ENCODE measurements at places on chromosomes 3 and 15. TPM values are rescaled to one million over a fixed set of nuclear protein-coding genes. Genes with fewer than 3 reads are reported as not detected.

DNA sequence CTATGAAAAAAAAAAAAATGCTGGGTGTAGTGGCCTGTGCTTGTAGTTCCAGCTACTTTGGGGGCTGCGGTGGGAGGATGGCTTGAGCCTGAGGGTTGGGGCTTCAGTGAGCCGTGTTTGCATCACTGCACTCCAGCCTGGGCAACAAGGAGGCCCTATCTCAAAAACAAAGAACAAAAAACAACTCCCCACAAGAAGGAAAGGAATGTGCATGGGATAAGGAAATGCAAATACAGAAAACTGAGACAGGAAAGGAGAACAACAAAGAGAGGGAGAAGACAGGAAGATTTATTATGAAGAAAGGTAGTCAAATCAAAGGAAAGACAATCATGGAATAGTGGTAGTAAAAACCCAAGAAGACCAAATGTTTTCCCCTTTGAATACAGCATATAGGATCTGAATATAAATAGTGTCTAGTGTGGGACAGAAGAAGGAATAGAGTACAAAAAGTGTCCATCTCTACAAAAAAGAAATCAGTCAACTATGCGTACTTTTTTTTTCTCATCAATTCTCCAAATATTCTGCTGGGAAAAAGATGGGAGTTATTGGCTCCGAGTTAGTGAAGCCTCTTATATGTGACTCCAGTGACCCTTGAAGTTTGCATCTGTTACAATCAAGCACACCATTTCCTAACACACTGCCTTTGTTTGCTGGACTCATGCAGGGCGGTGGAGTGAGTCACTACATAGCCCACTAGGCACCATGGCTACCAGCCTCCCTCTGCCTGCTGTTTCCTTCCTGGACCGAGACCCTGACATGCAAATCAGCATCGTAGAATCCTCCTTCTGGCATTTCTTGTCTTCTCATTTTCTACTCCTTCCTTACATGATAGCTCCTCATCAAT lies 101.2 kb upstream of the PTX3 start:
- no peak for DNase-seq

- DNase-seq = no peak
These were observed 10.2 kb upstream of the PLXND1 start for GRCh38 chr3:129616713-129617112.

- DNase-seq = no peak
These were observed 1.8 kb upstream of the SRGAP3 start for GRCh38 chr3:9251055-9251786.

DNA sequence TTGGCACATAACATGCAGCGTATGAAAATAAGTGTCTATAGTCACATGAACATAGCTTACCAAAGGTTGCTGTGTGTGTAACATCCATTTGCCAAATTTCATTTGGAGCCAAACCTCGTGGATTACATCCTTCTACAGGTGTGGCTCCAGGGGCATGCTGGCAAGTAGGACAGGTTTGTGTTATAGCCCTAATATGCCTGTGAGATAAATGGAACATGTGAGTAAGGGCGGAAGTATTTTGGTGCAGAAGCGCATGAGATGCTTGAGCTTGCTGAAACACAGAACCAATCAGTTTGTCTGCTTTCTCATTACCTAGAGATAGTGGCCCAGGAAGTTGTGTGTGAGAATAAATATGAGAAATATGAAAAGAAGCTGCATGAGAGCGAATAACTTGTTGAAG lies 21.8 kb upstream of the XCR1 start:
- DNase-seq = no peak

- no peak for DNase-seq
These were observed 100.3 kb upstream of the CADPS start for GRCh38 chr3:62975566-62975965.

DNA sequence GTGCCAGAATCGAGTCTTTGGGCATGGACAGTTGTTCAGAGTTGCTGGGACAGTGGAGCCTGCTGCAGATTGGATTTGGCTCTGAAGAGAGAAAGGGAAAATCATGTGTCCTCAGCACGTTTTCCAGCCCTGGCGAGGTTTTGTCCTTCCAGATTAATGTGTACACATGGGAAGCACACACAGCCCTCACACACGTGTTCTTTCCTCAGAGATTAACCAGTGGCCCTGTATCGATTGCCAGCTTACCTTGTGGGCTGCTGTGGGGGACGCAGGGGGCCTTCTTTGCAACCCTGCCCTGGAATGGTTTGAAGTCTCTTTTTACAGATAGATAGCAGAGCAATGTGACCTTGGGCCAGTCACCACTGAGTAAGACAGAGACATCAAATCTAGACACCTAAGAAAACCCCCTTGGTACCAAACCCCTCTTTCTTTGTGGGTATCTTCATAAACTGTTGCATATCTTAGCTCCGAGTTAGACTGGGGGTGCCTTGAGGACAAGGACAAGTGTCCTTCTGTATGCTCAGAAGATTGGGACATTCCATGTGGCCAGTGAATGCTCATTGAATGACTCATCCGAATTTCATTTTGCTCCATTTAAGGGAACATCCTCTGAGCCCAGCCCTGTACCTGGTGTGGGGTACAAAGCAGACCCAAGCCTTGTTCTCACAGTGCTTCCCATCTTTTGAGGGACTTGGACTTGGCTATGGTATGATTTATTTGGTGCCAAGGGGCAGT lies 48.0 kb downstream of the SMAD6 start:
- no peak for DNase-seq

DNA sequence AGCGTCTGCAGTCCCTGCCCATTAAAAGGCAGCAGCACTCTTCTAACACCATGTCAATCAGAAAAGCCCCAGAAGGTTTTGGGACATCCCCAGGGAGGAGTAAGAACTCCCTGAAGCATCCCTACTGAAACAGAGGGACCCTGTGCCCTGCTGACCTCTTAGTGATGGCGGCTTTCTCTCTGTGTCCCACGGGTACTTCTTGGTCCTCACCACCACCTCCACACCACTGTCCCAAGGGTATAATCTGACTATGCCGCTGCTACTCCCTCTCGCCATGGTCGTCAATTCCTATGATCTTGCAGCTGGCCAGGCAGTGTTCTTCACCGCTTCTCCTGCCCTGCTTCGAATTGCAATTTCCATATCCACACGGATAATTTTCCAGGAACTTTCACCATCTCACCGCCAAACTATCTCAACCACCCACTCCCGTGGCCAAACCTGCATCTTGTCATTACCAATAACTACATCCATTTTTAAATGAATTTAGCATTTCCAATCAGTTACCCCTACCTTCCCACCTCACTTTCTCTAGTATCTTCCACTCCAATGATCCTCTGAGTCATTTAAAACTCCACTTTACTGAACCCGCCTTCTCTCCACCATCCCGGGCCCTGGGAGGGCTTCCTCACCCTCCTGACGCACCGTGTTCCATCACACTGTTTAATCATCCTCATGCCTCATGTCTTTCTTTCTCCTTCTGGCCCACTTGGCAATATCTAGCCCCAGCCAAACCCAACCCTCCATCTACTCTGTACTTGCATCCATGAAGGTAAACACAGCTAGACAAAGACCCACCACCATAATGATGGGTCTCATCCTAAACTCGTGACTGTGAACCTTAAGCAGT lies 23.7 kb downstream of the PRR23E start:
- DNase-seq = no peak

DNA sequence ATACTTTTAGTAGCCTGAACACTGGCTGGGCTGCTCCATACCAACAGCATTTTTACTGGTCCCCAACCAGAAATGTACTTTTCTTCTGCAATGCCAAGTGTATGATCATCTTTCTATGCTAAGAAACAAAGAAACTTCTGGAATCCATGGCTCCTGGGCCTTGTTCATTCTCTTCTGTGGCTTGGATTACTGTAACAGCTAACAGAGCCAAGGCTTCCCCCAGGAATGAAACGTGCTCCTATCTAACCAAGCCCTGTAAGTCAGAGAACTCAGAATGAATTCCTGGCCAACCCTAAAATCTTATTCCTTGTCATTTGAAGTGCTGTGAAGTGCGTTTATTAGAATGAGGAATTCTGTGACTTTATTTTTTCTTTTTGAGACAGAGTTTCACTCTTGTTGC lies 102.9 kb upstream of the RAD18 start:
- DNase-seq = no peak

GRCh38 chr3:168248383-168249204 lies 152.9 kb upstream of the GOLIM4 start:
- DNase-seq = no peak

DNA sequence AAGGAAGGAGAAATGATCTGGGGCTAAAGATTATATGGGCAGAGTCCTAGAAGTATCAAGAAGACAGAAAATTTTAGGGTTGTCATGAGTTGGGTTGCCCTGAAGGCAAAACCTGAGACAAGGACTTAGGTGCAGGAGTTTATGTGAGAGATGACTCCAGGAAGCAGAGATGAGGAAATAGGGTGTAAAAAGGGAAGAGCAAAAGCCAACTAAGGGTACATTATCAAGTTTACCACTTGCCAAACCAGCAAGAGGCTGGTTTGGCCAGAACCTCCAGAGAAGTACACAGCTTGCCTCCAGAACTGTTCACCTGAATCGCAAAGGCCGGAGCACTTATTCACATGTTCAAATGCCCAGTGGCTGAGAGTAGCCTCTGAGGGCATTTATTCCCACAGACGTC lies 116.7 kb downstream of the FHIT start:
- no peak for DNase-seq

GRCh38 chr3:114213627-114214541 lies 23.5 kb downstream of the ZNF80 start:
- DNase-seq = peak; percentile 55

GRCh38 chr15:41464889-41465580 lies 28.6 kb upstream of the ITPKA start:
- DNase-seq = no peak

DNA sequence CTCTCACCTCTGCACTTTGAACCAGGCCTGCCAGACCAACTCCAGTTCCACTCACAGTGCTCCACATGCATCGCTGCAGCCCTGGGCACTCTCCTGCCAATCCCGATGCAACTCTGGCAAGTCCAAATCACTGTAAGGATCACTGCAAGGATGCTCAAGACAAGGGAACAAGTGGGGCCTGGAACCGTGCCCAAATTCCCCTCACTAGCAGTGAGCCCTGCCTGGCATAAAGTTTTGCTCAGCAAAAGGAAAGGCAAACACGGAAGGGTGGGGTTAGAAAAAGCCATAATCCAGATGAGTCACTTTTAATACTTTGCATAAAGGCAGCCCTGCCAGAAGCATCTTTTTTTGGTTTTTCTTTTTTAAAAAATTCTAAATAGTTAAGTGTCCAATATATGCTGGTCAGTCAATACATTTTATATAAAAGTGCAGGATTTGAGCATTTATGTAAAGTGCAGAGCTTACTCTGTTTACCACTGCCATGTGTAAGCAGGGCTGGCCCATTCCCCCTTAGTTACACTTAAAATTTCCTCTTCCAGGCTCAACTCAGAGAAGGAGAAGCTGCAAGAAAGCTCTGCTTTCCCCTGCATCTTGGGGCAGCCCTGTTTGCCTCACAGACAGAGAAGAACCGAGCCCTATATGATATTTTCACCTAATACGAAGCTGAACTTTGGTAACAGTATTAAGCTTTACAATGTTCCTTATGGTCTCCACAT lies 102.2 kb downstream of the CD47 start:
- no peak for DNase-seq

- DNase-seq = no peak
These were observed 160.2 kb downstream of the SPATA16 start for GRCh38 chr3:172980849-172981248.

DNA sequence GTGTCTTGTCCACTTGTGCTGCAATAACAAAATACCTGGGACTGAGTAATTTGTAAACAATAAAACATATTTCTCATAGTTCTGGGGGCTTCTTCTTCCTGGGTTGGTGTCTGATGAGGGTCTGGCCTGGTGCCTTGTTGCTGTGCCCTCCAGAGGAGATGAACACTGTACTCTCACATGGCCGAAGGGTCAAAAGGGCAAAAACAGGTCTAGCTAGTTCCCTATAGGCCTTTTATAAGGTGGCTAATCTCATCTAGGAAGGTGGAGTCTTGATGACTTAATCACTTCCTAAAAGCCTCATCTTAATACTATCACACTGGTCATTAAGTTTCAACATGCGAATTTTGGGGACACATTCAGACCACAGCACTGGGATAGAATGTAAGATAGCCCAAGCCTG lies 228.4 kb downstream of the TLE3 start:
- DNase-seq = no peak

- no peak for DNase-seq
These were observed 60.0 kb downstream of the AAGAB start for GRCh38 chr15:67194171-67195114.

Gene PDCD7
- total RNA-seq = 20.3 TPM

Measured in T-helper 17 cell (primary cell).